ENCODE measurements at places on chromosomes 11 and 22. TPM values are rescaled to one million over a fixed set of nuclear protein-coding genes. Genes with fewer than 3 reads are reported as not detected.

DNA sequence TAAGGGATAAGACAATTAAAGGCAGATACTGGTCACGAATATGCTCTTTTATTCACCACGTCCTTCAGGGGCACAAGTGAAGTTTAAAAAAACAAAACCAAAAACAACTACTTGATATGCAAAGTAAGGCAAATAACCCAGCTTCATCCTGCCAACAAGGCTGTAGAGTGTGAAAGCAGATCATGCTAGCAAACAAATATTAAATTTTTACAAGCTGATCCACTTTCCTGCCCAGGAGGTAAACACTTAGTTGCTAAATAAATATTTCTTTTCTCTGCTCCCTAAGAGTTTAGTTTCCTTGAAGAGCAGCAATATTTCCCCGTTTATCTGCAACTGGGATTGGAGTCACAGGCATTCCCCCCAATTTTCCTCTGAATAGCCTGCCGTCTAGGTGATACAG lies 300.2 kb downstream of the LARGE1 start:
- no peak for DNase-seq

GRCh38 chr11:69385832-69386427 lies 92.0 kb downstream of the MYEOV start:
- DNase-seq: no peak

GRCh38 chr11:44578279-44578678 lies 12.8 kb downstream of the CD82 start:
- no peak for DNase-seq

DNA sequence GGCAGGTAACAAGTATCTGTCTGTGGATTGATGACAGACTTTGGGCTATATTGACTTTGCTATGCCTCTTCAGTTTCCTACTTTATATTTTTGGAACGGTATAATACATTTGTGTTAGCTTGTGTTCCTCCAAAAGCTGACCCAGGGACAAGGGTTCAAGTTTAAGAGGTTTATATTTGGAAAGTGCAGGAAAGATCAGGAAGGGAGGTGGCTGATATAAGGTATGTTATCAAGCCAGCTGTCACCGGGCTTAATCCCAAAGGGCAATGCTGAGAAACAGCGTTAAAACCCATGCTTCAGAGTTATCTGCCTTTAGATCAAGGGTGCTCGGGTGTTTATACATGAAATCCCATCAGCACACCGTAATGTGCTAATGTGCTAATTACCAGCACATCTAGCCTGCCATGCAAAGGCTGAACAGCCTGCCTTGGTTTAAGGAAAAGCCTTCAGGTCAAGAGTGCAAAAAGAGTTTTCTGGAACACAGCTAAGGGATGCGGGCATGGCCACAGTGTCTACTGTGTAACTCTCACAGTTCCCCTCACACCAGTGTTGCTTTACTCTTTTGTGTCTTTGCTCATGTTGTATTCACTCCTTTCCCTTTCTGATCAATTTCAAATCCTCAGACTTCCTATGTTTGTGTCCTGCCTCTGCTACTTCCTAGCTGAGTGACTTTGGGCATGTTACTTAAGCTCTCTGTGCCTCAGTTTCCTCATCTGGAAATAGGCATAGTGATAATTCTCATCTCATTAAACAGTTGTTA lies 77.5 kb downstream of the BDNF start:
- DNase-seq: no peak

DNA sequence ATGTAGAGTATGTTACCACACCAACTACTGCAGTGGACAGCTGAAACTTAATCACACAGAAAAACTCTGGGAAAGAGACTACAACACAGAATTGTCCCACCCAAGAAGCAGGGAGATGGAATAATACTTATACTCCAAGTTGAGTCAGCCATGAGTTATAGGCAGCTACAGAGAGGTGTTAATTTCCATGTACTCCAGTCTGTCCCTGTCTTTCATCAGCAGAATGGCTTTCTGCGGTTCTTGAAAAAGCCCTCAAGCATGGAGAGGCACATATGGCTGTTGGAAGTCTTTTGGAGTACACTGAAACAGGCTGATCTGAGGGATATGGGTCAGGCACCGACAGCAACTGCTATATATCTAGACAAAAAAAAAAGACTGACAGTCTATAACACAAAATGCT lies 219.5 kb downstream of the DLG2 start:
- DNase-seq: no peak

GRCh38 chr11:20192151-20192550 lies 31.9 kb upstream of the DBX1 start:
- DNase-seq: no peak

DNA sequence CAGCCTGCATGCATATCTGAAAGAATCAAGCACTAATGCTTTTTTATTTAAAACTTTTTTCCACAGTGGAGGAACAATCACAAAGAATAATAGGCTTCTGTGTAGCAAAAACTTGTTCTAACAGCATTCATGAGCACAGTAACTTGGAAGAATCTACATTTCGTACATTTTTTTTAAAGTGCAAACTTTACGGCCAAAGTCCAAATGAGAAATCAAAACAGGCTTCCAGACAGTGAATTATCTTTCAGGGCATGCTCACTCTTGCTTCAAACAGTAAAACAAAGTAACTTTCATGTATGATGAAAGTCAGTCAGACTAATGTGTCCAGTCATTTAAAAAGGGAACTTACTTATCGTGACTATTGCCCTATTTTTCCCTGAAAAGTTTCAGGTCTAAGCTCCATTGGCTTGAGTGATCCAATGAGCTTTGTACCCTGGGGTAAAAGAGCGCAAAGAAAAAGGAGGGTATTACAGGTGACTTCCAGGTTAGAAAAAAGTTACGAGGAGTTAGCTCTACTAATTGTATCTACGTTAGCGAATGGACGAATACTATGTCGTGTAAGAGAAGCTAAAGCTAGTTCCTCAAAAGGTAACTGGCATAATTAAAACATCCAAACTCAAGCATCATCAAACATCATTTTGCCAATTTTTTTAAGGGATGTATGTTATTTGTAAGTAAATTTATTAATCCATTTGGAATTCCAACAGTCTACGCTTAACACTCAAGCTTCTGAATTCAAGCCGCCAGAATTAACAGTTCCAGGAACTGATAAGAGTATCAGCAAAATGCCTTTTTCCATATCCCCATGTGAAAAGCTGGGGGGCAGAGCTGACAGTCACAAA lies 1.7 kb downstream of the PICALM start:
- no peak for DNase-seq

- no peak for DNase-seq
Measured at GRCh38 chr22:34966980-34967565, 98.9 kb upstream of the ISX start.

- no peak for DNase-seq
Measured at GRCh38 chr22:30392661-30393321, 4.0 kb upstream of the SEC14L2 start.

- DNase-seq: no peak
Measured at GRCh38 chr11:44880511-44880910, 70.2 kb downstream of the TP53I11 start.

DNA sequence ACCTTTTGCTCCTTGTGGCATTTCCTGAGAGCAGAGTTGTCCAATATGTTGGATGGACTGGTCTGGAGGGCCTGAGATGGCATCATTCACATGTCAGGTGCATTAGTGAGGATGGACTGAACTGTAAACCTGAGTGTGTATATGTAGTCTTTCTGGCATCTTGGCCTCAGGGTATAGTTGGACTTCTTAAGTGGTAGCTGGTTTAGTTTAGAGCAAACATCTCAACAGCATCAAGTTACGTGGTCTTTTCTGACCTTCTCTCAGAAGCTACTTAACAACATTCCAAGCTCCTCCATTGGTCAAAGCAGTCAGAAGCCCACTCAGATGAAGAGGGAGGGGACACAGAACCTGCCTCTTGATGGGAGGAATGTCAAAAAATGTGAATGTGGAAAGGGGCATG lies 829.9 kb downstream of the METTL15 start:
- DNase-seq: no peak

- DNase-seq: no peak
Measured at GRCh38 chr11:116821050-116821918, 1.8 kb downstream of the APOA4 start.

DNA sequence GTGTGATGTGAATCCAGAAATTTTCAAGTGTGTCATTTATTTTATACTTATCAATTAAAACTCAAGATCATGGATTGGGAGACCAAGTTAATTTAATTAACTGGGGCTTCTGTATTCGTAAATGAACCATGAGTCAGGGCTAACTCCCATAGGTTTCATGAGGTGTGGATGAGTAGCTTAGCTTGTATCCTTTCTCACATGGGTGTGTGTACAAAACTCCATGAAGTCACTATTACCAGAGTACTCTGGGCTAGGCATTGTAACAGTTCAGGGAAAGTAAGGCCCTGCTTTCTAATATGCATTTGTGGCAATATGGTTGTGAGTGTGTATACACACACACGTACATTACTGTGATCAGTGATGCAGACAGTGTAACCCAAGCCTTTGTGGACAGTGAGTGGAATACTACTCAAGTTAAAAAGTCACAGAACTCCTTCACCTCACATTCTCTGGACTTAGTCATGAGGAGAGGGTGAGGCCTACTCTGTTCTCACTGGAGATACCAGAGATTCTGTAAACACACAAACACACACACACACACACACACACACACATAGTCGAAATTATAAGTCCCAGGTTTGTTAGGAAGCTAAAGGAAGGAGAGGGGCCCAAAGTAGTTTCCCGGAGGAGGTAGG lies 3.5 kb downstream of the CNTF start:
- DNase-seq: peak; percentile 75

DNA sequence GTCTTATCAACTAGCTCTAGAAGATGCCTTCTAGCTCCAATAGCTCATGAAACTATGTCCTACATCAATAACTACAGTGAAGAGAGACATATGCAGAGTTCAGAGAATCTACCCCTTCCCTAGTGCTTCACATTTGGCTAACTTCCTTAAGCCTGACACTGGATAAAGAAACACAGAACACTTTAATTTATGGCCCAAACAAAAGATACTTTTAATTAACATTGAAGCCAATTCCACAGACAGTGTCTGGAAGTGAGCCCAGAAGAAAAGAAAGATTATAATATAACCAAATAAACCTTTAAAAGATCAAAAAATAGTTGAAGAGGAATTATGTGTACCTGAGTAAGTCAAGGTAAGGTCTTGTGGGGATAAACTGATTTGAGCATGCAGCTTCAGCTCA lies 255.2 kb downstream of the C11orf87 start:
- no peak for DNase-seq

- DNase-seq: peak; percentile 92
Measured at GRCh38 chr11:74754507-74755252, 6.0 kb downstream of the RNF169 start.

GRCh38 chr22:46143491-46144147 lies 6.7 kb upstream of the PPARA start:
- DNase-seq: no peak

DNA sequence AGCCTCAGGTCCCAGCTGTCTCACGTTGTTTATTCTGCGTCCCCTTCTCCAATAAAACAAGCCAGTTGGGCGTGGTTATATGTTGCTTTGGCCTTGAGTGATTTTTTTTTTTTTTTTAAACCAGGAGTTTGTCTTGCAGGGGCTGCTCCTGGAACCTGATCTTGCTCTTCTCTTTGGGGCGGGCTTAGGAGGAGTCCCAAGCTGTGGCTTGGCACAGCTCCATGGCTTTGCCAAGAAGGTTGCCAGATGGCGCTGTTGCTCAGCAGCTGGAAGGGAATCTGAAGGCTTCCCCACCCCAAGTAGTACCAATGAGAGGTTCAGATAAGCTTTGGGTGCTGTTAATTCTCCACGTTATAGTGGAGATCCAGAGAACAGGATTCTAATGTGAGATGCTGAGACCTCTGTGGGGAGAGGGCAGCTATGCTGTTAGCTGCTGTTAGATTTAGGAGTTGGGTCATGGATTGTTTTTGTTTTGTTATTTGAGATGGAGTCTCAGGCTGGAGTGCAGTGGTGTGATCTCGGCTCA lies 2.0 kb upstream of the FERMT3 start:
- DNase-seq: peak; percentile 97

DNA sequence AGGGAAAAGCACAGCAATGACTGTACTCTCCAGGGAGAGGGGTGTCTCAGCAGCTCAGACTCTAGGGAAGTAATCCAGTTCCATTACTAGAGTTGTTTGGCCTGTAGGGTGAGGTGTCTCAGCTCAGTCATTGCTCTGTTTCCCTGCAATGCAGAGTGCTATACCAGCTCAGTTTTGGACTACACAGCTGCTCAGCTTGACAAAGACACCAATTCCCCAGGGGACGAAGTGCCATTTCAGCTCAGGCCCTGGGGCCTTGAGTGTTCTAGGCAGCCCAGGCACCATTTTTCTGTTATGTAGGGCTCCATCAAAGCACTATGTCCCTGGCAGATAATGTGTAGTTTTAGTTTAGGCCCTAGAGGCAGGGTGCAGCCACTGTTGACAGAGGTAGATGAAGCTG lies 18.2 kb downstream of the CALCB start:
- DNase-seq: no peak

DNA sequence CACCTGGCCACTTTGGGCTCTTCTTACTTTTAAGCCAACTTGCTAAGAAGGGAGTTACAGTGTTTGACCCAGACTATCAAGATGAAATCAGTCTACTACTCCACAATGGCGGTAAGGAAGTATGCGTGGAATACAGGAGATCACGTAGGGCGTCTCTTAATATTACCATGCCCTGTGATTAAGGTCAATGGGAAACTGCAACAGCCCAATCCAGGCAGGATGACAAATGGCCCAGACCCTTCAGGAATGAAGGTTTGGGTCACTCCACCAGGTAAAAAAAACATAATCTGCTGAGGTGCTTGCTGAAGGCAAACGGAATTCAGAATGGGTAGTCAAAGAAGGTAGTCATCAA lies 1.0 kb upstream of the YPEL4 start:
- DNase-seq: no peak

DNA sequence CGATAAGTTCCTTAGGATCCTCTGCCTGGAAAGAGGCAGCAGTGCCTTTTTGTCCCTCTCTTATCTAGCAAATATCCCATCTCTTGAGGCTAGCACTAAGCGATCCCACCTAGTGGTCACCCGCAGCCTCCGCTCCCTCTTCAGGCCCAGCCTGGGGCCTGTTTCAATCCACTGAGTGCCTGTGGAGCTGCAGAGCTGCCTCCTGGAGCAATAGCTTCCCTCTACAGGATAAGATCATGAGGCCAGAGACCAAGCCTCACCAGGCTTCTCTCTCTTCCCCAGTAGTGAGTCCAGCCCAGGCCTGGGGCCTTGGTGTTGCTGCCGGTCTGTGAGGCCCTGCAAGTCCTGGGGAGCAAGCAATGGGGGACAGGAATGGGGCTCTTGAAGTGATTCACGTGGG lies 65.8 kb downstream of the SLC22A12 start:
- DNase-seq: no peak

Gene BARX2
- not detected for polyA plus RNA-seq

Gene KRTAP5-10
- polyA plus RNA-seq: not detected

Gene SLC16A8
- polyA plus RNA-seq: not detected

Gene OSM
- not detected for polyA plus RNA-seq

Gene CABP4
- polyA plus RNA-seq: not detected

Gene CXCR5
- not detected for polyA plus RNA-seq

Gene PRG3
- polyA plus RNA-seq: not detected

Gene SLC22A8
- polyA plus RNA-seq: not detected

Gene BTBD18
- polyA plus RNA-seq: not detected

Gene CCT8L2
- not detected for polyA plus RNA-seq

Gene MFRP
- not detected for polyA plus RNA-seq

Gene MRGPRF
- 88.1 TPM for polyA plus RNA-seq

Measured in fibroblast of lung (primary cell).